Effector CD8-positive, alpha-beta T cell (primary cell): ENCODE measurements at places on chromosomes 6 and 20.

- no peak for DNase-seq
Measured at GRCh38 chr6:111555036-111555435, 50.6 kb downstream of the TRAF3IP2 start.

DNA sequence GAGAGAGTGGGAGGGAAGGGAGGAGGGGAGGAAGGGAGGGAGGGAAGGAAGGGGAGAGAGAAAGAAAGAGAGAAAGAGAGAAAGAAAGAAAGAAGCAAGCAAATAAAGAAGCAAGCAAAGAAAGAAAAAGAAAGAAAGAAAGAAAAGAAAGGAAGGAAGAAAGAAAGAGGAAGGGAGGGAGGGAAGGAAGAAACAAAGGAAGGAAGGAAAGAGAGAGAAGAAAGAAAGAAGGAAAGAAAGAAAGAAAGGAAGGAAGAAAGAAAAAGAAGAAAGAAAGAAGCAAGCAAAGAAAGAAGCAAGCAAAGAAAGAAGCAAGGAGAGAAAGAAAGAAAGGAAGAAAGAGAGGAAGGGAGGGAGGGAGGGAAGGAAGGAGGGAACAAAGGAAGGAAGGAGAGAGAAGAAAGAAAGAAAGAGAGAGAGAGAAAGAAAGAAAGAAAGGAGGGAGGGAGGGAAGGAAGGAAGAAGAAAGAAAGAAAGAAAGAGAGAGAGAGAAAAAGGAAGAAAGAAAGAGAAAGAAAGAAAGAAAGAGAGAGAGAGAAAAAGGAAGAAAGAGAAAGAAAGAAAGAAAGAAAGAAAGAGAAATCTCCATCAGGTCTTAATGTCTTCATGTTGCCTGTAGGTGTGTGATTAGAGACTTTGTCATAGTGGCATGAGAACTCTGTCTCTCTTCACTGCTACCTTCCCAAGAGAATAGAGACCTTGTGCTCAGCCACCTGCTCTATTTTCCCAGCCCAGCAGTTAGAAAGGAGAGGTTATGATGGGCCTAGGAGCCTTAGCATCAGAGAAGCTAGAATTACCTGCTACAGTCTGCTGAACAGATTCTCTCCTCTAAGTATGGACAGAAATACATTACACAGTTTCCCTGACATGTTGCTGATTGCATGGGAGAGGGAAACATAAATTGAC is 5.0 kb downstream of the SEMG1 start:
- no peak for DNase-seq

DNA sequence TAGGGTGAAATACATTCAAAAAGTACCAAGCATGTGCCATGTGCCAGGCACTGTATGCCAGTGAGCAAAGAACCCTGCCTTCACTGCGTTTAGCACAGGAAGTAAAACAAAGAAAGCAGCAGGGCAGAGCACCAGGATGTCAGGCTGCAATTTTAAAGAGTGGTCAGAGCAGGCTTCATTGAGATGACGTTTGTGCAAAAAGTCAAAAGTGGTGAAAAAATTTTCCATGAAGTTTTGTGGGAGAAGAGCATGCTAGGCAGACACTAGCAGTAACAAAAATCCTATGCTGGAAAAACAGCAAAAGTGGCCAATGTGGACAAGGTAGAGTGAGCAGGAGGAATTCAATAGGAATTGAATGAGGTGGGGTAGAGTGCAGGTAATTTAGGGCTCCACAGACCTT is 31.3 kb downstream of the AKIRIN2 start:
- no peak for DNase-seq

GRCh38 chr20:62661647-62662046 is 19.3 kb downstream of the SLCO4A1 start:
- DNase-seq: no peak

- no peak for DNase-seq
Measured at GRCh38 chr20:6504826-6505225, 262.7 kb upstream of the BMP2 start.

DNA sequence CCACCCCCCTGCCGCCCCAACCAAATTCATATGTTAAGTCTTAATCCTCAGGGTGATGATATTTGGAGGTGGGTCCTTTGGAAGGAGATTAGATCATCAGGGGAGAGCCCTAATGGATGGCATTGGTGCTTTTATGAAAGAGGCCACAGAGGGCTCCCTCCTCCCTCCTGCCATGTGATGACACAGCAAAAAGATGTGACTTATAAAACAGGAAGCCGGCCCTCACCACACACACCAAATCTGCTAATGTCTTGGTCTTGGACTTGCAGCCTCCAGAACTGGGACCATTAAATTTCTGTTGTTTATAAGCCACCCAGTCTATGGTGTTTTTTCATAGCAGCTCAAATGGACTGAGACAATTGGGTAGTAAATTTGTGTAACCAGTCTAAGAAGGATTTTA is 176.3 kb downstream of the ADGRG6 start:
- DNase-seq: no peak

GRCh38 chr6:4805553-4806336 is 29.5 kb downstream of the CDYL start:
- no peak for DNase-seq

GRCh38 chr6:18510644-18511033 is 123.5 kb downstream of the RNF144B start:
- DNase-seq: no peak

DNA sequence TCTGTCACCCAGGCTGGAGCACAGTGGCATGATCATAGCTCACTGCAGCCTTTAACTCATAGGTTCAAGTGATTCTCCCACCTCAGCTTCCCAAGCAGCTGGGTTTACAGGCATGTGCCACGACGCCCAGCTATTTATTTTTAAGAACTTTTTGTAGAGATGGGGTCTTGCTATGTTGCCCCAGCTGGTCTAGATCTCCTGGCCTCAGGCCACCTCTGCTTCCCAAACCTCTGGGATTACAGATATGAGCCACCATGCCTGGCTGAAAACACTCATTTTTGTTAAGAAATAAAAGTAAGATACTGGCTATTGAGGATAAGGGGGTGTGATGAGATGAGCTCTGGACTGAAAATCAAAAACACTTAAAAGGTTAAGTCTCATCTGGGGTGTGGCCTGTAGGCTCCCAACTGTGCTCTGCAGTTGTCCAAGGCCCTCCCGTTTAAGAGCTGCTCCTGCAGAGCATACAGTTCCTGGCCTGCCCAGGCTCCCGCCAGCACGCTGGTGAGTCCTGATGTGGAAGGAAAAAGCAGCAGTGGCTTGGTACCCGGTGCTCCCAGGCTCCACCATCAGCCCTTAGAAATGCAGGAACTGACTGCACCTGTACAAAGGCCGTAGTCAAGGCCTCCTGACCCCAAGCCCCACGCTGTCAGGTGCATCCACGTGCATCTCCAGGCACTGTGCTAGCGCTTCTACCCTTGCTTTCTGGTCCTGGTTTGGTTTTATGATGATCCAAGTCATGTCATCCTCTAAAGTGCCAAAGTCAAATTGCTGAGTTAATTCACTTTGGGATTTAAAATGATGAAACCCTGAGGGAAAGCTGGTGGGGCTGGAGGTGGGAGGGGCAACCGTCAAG is 111.5 kb downstream of the TMEM242 start:
- no peak for DNase-seq

DNA sequence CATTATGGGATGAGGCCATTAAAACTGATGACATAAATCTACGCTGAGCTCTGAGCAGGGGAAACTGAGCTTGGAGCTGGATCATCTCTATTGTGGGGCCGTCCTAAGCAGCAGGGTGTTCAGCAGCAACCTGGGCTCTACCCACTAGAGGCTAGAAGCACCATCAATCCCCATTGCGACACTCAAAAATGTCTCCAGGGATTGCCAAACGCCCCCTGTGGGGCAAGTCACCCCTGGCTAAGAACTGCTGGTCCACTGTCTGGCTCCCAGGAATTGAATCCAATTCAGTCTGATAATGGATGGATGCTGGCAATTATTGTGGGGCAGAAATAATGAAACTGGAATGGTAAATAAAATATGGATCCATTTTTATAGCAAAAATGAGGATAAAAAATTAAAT is 38.2 kb downstream of the PMEPA1 start:
- no peak for DNase-seq

- DNase-seq: no peak
Measured at GRCh38 chr20:57967364-57967763, 257.5 kb upstream of the PMEPA1 start.

GRCh38 chr20:52569201-52569600 is 377.6 kb upstream of the ZFP64 start:
- DNase-seq: no peak

DNA sequence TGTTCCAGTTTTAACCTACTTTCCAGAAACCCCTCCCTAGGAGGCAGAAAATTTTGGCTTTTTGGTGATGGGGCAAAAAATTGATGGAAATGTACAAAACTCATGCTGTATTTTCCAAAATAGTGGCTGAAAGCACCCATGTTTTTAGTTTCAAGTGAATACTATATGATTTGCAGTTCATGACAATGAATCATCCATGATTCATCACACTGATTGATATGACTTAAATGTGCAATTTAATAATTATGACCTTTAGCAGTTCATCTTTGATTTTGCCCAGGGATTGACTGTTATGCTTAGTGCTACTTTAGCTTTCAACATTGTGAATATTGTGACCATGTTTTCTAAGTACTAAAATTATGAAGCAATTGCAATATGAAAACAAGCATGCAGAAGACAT is 478.7 kb downstream of the HTR1B start:
- DNase-seq: no peak
